Activated naive CD4-positive, alpha-beta T cell treated with anti-CD3 and anti-CD28 coated beads, Interleukin-2, amount 50 U/mL, for 72 hours (primary cell): ENCODE measurements at places on chromosomes 5 and 9. TPM values are rescaled to one million over a fixed set of nuclear protein-coding genes. Genes with fewer than 3 reads are reported as not detected.
A peak's percentile ranks its signal among the peaks of the same experiment; 100 is the strongest.

DNA sequence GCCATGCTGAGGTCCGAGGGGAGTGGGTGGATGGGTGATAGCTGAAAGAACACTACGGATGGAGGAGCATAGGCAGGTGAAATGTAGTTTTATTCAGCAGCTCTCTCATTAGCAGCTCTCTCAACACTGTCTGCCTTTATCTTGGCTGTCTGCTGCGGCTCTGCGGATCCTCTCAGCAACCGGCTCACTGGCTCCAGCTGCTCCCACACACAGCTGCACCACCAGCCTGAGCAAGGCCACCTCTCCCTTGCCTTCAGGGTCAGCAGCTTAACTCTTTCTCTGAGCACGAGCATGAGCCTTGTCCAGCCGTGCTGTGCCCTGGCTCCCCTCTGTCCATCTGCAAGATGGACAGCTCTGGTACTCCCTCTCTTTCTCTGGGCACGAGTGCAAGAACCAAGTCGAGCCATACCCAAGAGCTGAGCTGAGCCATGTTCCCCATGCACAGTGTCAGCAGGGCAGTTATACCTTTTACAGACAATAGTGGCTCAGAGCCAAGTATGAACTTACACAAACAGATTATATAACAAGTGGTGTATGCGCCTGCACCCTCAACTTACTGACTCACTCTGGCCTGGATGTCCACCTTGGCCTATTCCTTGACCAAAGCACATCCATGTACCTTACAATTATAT is 108.5 kb downstream of the MACIR start:
- no peak for DNase-seq

- no peak for DNase-seq
Observed at GRCh38 chr5:53211799-53212198, 102.2 kb upstream of the MOCS2 start.

- DNase-seq, result no peak
Observed at GRCh38 chr9:96751815-96752214, 26.1 kb downstream of the ZNF510 start.

DNA sequence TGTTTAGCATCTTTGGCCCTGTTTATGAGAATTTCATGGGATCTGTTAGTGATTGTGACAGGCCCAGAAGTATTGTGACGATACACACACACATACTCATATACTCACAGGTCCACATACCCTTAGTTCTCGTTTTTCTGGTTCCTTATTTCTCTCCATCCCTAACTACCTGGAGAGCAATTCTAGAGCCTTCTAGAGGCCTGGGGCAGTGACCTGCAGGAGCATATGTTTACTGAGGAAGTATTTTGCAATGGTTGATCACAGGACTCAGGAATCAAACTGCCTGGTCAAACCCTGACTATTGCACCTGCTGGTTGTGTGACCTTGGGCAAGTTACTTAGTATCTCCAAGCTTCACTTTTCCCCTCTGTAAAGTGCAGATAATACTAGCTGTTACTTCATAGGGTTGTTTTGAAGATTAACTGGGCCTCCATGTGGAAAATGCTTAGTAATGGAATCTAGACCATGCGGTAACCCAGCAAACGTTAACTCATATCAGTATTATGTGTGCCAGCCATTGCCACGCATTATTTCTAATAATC is 8.7 kb downstream of the PAPPA start:
- no peak for DNase-seq

GRCh38 chr9:121292051-121292450 is 24.1 kb downstream of the GSN start:
- no peak for DNase-seq

DNA sequence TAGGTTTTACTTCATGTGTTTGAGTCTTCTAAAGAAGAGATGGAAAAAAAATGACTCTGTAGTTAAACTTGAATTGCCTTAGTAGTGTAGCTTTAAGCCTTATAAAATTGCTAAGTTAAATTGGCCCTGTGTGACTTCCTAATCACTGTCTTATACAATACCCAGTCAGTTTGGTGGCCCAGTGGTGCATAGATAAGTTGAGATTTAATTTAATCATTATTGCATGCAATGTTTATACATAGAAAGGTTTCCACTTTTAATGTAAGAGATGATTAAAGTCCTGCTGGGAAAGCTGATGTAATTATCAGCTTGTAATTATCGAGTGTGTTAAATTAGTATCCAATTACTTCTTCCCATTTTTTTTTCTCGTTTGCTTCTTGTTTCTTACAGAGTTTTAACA is 187.1 kb downstream of the TRIO start:
- no peak for DNase-seq

Gene WDR38
- not detected for total RNA-seq

DNA sequence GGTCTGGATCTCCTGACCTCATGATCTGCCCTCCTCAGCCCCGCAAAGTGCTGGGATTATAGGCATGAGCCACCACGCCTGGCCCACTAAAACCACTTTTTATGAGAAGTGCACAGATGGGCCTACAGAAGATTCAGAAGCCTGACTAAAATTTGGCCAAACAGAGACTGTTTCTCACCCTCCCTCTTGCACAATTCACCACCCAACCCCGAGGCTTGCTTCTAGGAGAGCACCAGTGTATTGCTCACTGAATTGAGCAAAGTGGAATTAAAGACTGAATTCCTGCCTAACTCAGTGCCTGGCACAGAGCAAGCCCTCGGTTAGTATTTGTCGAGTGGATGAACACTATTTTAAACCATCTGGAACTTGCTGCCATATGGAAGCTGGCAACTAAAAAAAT is 3.4 kb upstream of the DCTN4 start:
- no peak for DNase-seq

Gene IFNA21
- total RNA-seq, result not detected

- no peak for DNase-seq
Observed at GRCh38 chr5:155886311-155887031, 440.5 kb upstream of the SGCD start.

Gene ALDH7A1
- total RNA-seq, result 11.3 TPM

Gene RAB14
- total RNA-seq, result 68.4 TPM

Gene GFI1B
- total RNA-seq, result 0.48 TPM

DNA sequence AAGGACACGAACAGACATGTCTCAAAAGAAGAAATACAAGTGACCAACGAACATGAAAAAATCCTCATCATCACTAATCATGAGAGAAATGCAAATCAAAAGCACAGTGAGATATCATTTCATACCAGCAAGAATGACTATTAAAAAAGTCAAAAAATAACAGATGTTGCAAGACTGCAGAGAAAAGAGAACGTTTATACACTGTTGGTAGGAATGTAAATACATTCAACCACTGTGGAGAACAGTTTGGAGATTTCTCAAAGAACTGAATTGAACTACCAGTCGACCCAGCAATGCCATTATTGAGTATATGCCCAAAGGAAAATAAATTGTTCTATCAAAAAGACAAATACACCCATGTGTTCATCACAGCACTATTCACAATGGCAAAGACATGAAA is 45.7 kb downstream of the FXN start:
- DNase-seq, result no peak

- no peak for DNase-seq
Observed at GRCh38 chr9:33917036-33917435, 100.1 kb downstream of the UBE2R2 start.

Gene MEIKIN
- total RNA-seq, result not detected

DNA sequence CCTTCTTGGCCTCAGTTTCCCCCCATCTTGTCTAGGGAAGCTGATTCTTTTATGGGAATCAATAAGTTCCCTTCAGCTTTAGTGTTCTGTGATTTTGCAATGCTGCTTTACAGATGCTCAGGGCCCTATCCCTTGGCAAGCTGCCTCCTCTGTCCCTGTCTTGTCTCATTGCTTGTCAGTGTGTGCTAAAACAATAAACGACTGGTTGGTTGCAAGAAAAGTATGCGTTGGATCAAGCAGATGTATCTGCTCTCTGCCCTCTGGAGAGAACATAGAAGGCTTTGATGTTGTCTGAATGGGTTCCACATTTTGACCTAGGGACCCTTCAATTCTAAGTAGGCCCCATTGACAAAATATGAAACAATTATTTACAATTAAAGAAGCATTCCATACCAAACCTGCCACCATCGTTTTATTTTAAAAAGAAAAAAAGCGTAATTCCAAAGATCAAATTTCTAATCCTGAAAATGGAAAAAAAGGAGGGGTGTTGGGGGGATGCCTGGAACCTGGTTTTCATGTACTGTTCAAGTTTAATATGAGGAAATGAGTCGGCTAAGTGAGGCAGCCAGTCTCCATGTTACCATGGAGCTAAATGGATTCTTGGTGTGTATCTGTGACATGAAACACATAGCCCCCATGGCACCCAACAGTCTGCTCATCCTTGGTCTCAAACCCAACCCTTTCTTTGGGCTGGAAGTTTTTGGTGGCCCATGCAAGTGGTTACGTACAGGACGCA is 31.2 kb upstream of the TARS1 start:
- no peak for DNase-seq

- no peak for DNase-seq
Observed at GRCh38 chr5:85663708-85664031, 954.1 kb upstream of the COX7C start.

DNA sequence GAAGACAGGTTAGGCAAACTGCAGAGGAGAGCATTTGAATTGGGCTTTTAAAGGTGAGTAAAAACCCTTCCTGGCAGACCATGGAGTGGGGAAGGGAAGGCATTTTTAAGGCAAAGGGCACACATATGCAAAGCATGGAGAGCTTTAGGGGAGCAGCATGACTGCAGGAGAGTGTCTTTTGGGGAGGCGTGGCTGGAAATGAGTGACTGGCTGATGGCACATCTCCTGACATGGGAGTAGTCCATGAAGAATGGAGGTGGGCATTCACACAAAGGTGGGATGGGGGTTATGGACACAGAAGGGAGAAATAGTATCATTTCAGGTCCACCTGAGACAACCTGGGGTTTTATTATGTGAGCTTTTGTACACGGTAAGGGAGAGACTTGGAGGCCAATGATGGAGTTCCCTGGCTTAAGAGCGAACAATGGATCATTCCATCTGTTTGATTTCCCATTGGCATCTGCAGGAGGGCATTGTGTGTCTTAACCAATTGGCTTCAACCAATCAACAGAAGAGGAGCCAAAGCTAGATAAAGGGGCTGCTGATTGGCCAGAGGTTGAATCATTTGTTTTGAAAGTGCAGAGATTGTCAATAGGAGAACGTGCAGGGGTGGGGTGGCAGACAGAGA is 2.1 kb downstream of the NSG2 start:
- no peak for DNase-seq

- DNase-seq, result no peak
Observed at GRCh38 chr5:178353461-178353860, 120.9 kb upstream of the PHYKPL start.

DNA sequence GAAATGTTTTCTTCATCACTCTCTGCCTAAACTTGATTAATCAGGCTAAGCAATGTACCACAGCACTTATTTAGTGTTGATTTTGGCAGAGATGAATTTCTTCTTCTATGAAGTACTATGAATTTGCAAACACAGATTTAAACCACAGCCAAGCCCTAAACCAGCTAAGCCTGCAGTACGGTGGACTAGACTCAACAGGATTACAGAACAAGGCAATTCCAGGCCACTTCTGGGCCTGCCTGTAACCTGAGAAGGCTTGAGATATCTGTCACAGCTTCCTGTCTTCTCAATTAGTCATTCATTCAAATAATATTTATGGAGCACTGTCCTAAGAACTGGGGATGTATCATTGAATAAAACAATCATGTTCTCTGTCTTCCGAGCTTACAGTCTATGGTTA is 32.4 kb upstream of the CAST start:
- DNase-seq, result no peak

GRCh38 chr5:156053056-156053455 is 273.9 kb upstream of the SGCD start:
- no peak for DNase-seq

DNA sequence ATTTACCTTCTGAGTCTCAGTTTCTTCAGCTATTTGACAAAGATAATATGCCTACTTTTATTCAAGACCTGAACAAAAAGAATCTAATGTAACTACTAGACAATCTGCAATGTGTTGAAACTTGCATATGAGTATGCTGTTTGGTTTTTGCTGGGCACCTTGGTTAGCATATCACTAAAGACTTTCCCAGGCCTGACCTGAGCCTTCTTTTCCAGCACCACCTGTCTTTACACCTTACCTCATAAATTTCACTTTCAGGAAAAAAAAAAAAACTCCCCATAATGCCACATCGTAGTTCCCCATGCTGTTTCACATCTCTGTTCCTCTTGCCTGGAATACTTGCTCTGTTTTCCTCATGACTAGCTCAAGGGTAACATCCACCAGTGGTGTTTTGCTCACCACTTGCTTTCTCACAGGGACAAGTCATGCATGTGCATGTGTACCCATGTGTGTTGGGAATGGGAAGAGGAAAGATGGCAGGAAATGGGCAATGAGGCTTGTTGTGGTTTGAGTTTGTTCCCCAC is 45.6 kb upstream of the TLE4 start:
- no peak for DNase-seq

DNA sequence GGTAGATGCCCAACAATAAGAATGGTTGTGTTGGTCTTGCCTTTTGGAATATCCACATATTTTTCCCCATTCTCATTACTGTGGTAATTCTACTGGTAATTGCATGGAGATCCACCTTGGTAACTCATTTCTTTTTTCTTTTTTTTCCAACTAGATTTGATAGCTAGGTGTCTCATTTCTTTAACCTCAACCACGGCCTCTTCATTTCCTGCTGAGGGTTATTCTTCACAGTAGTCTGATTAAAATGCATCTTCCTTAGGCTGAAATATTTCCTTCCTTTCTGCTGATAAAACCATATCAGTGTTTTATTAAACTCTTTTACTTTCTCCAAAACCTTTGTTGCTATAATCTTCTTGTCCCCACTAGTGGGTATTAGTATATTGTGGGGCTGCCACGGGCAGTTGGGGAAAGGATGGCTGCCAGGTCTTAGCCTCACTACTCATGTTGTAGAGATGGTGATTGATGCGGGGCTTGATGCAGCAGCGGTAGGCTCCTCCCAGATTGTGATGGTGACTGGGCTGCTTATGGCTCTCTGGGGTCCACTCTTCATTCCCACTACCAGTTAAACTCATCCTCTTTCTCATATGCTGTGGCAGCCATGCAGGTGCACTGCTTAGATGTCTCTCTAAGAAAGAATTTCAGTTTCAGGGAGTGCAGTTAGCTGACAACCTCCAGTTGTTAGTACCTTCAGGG is 35.9 kb downstream of the KIF2A start:
- peak; percentile 16 for DNase-seq

DNA sequence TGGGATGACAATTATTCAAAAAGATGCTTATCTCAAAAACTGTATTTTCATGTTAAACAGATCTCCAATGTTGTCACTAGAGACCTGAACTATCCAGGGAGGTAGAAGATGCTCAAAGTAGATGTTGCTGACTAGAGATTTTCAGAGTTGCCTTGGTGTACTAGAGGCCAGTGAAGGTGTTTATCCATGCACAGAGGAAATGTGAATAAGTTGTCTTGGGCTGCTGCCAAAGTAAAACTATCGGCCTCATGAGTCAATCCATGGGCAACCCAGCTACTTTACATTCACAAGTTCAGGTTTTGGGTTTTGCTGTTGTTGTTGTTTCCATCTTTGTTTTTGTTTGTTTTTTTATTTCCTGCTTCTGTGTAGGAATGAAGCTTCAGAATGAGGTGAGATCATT is 141.1 kb upstream of the RANBP3L start:
- DNase-seq, result no peak

GRCh38 chr5:179427032-179427675 is 81.9 kb upstream of the ADAMTS2 start:
- DNase-seq, result no peak

GRCh38 chr9:26158631-26159150 is 480.4 kb upstream of the TUSC1 start:
- no peak for DNase-seq

GRCh38 chr5:11780641-11781345 is 123.5 kb downstream of the CTNND2 start:
- DNase-seq, result no peak

Gene LCN2
- total RNA-seq, result not detected

Gene PCA3
- not detected for total RNA-seq

Gene WNT8A
- total RNA-seq, result not detected

Gene RNF180
- not detected for total RNA-seq

Gene PTGS1
- total RNA-seq, result 0.54 TPM
